ENCODE measurements at places on chromosomes 7 and 10.

DNA sequence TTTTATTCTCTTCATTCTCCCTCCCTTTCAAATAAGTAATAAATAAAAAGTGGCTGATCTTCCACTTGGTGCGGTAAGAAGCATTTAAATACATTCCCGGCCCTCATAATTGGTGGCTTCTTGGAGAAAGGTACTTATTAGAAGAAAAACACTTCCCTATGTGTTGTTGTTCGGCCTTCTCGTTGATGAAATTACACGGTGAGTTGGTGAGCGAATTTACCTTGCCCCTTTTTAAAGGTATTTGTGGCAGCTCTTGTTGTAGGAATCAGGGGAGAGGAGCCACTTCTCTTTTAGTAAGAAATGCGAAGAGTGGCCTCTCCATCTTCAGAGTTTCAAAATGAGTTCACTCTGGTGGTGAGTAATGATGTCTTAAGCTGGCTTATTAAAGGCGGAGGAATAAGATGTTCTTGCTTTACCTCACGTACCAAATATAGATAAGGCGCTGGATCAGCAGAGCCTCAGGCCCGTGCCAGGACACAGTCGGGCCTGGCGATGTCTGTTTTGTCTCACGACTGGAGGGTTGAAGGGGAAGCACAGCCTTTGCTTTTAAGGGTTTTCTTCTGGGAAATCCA lies 135.9 kb downstream of the CUX1 start:
- DNase-seq, result no peak

DNA sequence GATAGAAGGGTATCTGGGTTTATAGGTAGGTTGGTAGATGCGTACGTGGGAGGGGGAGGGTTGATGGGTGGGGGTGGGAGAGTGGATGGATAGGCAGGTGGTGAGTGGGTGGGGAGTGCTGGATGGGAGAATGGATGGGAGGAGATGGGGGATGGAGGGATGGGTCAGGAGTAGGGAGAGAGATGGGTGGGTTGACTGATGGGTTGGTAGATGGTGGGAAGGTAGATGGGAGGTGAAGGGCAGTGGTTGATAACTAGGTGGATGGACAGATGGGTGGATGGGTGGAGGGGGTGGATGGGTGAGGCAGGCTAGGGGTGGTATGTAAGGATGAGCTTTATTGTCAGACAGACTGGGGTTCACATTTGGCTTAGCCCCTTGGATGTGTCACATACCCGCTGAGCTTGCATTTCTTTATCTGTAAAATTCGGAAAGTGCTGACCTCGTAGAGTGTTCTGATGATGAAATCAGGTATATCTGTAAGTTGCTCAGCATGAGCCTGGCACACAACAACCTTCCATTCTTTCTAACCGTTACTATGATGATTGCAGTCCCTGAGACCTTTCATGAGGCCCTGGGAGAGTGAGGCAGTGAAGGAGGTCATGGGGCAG lies 34.3 kb downstream of the SLIT1 start:
- DNase-seq, result no peak

DNA sequence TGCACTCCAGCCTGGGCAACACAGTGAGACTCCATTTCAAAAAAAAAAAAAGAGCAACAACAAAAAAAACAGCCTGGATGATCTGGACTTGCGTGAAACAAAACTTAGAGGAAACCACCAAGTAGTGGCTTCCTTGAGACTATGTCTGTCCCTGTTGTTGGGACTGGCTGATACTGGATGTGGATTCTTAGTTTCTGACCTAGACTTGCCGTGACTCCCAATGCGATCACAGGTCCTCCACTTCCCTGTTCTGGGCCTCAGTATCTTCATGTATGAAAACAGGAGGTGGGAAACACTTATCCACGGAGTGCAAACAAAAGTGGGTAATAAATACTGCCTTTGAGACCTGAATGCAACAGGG lies 125.7 kb downstream of the PRPF18 start:
- no peak for DNase-seq

GRCh38 chr7:81501220-81501619 lies 268.6 kb downstream of the HGF start:
- DNase-seq, result no peak

- no peak for DNase-seq
Measured at GRCh38 chr7:118185163-118185860, 1.3 kb downstream of the LSM8 start.

DNA sequence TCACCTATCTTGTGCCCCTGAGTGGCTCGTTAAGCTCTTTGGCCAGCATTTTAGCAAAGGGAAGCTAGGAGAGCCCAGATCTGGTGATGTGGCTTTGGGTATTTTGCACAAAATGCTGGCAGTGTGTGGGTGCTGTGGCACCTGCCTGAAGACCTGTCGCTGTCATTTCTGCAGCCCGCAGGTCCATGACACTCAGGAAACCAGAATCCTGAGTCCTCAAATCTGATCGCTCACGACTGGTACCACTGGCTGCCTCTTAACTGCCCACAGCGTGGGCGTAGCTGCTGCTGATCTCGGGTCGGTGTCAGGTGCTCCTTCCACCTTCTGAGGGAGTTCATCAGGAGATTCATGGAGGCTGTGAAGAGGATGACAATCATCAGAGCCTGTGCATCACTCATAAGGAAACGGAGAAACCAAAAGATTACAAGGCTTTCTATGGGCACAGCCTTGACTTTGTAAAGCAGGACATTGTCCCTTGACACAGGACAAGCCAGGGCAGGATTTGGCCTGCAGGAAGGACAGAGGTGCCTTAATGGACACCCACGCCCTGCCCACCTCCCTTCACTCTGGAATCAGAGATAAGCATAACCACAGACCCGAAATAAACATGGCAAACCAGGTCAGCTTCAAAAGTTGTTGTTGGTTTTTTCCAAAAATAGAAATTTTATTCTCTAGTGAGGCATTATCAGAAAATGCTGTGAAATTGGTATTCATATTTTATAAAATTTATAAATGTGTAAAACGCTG lies 71.0 kb upstream of the STK17A start:
- DNase-seq, result no peak

- DNase-seq, result no peak
Measured at GRCh38 chr7:157828190-157828589, 491.4 kb downstream of the DNAJB6 start.

DNA sequence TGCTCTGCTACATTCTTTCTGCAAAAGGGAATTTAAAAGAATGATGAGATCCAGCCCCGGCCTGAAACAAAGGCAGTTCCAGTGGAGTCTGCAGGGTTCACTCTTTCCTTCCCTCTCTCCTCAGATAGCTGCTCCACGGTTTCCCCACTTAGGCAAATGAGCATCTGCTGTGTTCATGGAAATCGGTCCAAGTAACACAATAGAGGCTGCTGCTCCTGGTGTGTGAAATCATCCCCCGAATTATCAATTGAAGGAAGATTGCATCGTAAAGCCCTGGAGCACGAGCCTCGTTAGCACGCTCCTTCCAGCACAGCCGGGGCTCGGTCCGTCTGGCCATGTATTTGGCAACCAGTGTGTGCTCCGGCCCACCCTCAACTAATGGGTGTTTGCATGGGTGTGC lies 108.3 kb upstream of the DPP6 start:
- peak; percentile 28 for DNase-seq

All from neural progenitor cell (in vitro differentiated cells).